ENCODE measurements at places on chromosomes 12 and 14. TPM values are rescaled to one million over a fixed set of nuclear protein-coding genes. Genes with fewer than 3 reads are reported as not detected.

DNA sequence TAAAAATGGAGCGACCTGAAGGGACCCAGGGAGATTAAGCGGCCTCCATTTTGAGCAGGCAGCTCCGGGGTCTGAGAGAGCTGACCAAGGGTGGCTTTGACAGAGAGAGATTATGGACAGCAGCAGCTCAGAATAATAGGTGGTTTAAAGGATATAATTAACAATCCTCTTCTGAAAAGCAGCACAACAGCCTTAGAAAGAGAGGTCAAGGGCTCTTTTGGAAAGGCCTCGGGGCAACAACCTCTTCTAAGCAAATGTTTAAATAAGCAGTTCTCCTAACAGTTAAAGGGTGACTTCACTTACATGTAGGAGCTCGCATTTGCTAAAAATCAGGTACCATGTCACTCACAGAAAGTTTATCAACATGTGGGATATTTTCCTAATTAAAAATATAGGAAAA is 87.2 kb upstream of the FRMD6 start:
- DNase-seq: no peak

DNA sequence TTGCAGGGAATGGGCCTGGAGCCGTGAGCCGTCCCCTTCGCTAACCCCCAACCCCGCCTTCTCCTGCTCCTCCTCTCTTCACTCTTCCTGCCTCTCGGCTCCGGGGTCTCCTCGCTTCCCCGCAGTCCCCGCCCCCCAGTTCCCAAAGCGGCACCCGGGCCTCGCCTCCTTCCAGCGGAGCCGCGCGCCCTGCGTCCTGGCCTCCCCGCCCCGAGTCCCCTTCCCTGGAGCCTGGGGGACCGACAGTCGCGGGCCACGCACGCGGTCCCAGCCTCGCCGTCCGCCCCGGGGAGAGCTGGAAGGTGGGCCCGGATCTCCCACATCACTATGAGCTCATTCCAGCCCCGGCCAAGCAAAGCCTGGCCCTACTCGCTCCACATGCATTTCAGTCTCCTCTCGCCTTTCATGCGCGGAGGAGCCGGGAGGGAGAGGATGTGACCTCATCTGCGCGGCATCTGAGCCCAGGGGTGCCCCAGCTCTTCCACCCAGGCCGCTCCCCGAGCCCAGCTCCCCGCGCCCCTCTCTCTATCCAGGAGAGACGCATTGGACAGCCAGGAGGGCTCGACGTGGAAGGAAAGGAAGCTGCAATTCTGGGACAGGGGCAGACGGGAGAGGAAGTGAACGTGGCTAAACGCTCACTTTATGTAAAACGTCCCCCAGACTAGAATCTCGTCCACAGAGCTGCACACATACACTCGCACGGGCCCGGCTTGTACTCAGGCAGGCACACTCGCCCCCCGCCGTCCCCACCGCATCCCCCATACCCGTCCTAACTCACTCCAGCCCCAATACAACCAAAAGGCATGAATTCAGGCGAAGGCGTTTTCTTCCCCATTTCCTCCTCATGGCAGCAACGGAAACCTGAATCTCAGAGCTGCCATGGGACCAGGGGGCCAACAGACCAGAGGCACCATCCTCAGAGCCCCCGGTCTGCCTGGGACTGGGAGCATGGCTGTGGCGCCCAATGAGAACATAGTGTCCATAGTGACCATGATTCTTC is 108.7 kb upstream of the CCND2 start:
- no peak for DNase-seq

DNA sequence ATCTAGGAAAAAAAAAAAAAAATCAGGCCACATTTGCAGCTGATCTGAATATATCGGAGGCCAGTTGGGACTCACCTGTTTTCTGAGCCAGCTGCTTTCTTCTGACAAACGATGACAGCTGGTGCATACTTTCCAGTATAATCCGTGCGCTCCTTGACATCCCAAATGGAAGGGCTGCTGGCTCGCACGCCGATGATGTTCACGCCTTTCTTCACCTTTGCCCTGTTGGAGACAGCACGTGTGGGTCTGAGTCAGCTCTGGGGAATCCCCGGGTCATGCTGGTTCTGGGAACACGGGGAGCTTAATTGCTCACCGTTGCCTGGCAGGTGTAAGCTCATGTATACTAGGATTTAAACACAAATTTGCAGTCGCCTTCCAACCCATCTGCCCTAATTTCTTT is 372.8 kb downstream of the TMEM132D start:
- no peak for DNase-seq

DNA sequence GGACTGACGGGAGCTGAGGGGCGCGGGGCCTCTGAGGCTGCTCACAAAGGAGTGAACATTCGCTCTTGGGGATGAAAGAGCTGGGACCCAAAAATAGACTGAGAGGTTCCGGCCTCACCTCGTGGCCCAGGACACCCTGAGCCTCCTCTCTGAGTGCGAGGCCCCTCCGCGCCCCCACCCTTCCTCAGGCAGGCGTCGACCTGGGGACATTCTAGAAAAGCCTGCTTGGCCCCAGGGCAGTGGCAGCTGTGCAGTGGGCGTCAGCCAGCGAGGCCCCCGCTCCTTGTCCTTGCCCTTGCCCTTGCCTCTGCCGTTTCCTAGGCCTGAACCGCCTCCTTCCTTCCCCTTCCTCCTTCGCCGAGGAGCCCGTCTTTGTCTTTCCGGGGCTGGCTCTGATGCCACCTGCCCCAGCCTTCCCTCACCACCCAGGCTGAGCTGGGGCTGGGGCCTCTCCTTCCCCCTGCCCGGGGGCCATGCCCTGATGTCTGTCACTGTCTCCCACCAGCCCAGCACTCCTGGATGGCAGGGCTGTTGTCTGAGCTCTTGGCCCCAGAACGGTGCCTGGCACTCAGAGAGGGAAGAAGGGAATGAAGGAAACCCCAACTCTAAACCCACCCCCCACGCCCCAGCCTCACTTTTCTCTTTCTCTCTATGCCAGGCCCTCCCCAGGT is 208.2 kb upstream of the RTL1 start:
- DNase-seq: no peak

GRCh38 chr14:68423686-68424085 is 369.2 kb downstream of the ZFP36L1 start:
- DNase-seq: no peak

DNA sequence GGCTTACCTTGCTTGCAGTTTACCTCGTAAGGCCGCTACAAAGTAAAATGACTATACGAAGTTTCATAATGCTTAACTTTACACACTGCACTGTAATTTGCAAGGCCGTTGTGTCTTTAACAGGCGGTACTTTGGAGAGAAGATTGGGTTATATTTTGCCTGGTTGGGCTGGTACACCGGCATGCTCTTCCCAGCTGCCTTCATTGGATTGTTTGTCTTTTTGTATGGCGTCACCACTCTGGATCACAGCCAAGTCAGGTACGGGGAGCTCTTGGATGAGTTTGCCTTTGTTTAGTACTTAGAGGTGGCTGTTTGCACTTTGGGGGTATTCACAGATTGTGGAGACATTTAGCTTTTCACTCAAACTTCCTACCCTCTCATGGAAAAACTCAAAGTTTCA is 167.8 kb downstream of the SLC5A8 start:
- no peak for DNase-seq

GRCh38 chr14:53450871-53451270 is 297.7 kb upstream of the DDHD1 start:
- DNase-seq: no peak

DNA sequence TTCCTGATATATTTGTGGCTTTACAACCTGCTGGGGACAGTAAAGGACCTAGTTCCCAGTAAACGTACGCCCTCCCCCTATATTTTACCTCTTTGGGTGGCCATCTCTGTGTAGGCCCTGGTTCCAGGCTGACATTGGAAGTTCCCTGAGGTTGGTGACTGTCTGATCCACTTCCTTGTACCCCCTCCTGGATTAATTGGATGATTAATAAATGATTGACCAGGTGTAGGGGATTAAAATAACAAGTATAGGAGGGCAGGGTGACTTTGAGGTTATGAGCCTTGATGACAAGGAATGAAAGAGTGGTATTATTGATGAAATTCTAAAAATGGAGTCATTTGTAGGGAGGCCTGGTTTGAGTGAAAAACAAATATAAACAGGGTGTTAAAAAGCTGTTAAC is 9.6 kb downstream of the SUSD6 start:
- DNase-seq: no peak

GRCh38 chr12:69988481-69989321 is 163.7 kb downstream of the MYRFL start:
- DNase-seq: peak; percentile 31

GRCh38 chr14:103563844-103564505 is 1.2 kb downstream of the COA8 start:
- no peak for DNase-seq

GRCh38 chr12:124183172-124183571 is 111.7 kb upstream of the RFLNA start:
- DNase-seq: no peak

DNA sequence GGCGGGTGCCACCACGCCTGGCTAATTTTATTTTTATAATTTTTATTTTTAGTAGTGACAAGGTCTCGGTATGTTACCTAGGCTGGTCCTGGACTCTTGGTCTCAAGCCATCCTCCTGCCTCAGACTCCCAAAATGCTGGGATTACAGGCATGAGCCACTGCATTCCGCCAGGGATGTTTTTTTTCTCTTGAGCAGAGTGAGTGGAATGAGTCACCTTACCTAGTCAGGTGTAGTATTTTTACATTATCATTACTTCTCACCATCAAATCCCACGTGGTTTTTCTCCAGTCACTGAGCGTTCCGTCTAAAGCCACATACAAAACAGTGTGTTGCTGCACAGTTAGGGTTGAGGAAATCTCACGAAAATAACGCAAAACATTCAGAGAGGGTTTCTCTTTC is 870 bp upstream of the TBPL2 start:
- DNase-seq: no peak

GRCh38 chr14:71711619-71712018 is 220.6 kb upstream of the RGS6 start:
- DNase-seq: peak; percentile 23

DNA sequence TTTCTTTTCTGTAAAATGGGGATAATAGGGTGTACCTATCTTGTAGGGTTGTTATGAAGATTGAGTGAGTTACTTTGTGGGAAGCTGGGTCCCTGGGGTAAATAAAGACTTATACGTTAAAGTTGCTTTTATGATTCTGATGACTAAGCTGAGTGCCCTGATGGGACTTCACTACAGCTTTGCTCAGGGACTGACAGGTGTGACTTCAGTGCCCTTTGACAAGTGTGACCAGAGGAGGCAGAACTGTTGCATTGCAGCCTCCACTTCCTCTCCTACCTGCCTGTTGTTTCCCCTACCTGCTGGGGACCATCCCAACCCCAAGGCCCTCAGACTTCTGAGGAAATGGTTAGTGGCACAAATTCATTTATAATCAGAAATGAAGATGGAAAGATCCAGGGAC is 119.3 kb downstream of the TSPAN9 start:
- DNase-seq: no peak

DNA sequence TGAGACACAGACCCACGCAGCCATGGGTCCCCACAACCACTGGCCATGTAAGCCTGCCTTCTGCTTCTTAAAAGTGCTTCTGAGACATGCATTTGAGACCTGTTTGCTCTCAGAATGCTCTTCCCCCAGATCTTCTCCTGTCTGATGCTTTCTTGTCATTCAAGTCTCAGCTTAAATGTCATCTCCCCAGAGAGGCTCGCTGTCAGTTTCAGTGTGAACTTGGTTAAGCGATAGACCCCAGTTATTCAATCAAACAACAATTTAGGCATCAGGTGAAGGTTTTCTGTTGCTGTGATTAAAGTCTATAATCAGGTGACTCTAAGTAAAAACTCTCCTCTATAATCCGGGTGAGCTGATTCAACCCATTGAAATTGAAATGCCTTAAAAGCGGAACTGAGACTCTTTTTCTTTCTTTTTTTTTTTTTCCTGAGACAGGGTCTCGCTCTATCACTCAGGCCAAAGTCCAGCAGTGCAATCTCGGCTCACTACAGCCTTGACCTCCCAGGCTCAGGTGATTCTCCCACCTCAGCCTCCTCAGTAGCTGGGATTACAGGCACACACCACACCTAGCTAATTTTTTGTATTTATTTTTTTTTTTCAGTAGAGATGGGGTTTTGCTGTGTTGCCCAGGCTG is 123.4 kb downstream of the KSR2 start:
- DNase-seq: no peak

GRCh38 chr12:68844788-68845695 is 37.1 kb downstream of the MDM2 start:
- DNase-seq: no peak

- no peak for DNase-seq
These were observed 109.2 kb downstream of the KIF26A start for GRCh38 chr14:104247336-104248202.

- DNase-seq: peak; percentile 8
These were observed 9.8 kb upstream of the PARP11 start for GRCh38 chr12:3882896-3883564.

- DNase-seq: peak; percentile 63
These were observed 203.7 kb downstream of the PPM1H start for GRCh38 chr12:62731055-62731820.

GRCh38 chr12:25957793-25958427 is 572 bp upstream of the RASSF8 start:
- peak; percentile 38 for DNase-seq

GRCh38 chr12:121334513-121335343 is 17.5 kb downstream of the ANAPC5 start:
- DNase-seq: peak; percentile 71

DNA sequence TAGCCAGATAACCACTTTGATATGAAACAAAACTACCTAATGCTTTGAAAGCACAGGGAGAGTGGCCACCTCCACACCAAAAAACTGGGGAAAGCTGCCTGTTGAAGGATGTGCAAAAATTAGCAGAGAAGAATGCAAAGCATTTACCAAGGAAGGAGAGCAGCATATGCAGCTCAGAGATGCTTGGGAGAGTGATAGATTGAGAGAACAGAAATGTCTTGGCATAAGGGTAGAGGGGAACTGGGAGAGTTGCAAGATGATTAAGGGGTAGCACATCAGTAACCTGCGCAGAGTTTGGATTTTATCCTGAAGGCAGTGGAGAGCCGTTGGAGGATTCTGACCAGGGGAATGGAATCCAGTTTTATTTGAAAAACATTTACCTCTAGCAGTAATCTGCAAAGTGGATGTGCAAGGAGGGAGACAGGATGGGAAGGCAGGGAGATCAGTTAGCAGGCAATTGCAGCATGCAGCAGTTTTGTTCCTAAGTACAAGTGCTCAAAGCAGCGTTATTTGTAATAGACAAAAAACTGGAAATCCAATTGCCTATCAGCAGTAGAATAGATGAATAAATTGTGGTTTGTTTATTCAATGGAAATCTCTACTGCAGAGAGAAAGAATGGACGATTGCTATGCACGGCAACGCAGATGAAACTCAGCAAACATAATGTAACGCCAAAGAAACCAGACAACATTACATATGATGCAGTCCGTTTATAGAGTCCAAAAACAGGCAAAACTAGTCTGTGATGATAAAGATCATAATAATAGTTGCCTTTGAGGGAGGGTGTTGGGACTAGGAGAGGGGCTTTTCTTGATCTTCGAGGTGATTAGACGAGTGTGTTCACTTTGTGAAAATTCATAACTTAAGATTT is 81.5 kb downstream of the BHLHE41 start:
- DNase-seq: no peak

Gene NGDN
- total RNA-seq: 42.2 TPM

Gene JAG2
- total RNA-seq: 9.8 TPM

Gene MTRFR
- 14.8 TPM for total RNA-seq

Gene RNU4-1
- under 0.01 TPM for total RNA-seq

Gene CISTR
- not detected for total RNA-seq

Gene ARMH4
- 3.1 TPM for total RNA-seq

Gene YBX3
- 28.7 TPM for total RNA-seq
